ENCODE measurements at places on chromosomes 7 and 10.

DNA sequence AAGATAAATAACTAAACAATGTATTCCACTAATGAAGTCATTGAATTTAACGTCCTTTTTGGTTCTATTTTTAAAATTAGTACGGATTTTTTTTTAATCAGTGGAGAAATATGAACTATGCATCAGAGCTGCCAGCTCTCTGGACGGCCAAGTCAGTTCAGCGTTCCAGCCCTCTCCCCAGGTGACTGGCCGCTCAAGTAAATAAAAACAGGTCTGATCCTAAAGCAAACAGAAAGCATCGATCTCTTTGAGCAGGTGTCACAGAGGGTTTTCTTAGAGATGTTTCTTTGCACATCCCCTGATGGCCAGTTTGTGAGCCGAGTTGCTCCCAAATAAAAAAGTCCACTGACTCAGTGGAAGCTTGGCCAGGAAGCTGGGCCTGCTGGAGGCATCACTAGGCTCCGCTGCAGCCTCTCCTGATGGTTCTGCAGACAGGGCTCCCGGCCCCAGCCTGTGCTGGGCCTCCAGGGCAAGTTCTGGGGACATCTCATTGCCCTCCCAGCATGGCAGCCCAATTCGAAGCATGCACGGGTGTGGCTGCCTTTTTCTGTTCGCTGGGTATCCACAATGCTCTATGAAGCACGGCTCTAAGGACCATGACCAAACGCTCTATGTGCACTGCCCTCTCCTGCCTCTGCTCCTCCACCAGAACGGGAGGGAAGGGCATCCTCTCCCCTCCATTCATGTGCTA is 74.7 kb upstream of the PPP2R2D start:
- DNase-seq = no peak

DNA sequence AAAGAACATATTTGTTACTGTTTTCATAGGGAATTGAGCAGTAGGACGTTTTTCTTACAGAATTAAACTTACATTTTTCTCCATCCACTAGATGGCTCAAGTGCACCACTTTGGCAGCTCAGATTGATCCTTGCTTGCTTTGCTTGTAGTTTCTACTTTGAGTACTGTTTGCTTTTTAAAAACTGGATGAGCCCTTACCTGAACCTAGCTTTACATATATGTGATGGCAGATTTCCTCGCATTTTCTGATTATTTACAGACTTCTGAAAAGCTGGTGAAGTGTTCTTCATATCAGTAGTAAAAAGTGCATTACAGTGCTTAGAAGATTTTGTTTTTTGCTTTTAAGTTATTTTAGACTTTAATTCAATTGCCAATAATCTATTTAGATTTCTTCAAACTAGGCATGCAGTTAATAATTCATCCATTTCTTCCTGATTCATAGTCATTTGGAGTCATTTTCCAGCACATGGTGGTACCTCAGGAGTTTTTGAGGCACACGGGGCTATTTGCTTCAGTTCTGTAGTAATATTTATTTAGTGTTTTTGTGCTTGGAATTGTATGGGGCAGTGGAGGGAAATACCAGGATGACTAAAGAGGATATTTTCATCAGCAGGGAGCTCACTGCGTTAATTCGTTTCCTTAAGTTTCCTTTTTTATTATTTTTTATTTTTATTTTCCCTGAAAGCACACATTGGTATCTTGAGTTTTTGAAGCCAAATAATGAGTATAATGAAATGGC is 57.3 kb downstream of the MAPK8 start:
- peak; percentile 30 for DNase-seq

- no peak for DNase-seq
Observed at GRCh38 chr10:7291487-7292270, 119.2 kb downstream of the SFMBT2 start.

DNA sequence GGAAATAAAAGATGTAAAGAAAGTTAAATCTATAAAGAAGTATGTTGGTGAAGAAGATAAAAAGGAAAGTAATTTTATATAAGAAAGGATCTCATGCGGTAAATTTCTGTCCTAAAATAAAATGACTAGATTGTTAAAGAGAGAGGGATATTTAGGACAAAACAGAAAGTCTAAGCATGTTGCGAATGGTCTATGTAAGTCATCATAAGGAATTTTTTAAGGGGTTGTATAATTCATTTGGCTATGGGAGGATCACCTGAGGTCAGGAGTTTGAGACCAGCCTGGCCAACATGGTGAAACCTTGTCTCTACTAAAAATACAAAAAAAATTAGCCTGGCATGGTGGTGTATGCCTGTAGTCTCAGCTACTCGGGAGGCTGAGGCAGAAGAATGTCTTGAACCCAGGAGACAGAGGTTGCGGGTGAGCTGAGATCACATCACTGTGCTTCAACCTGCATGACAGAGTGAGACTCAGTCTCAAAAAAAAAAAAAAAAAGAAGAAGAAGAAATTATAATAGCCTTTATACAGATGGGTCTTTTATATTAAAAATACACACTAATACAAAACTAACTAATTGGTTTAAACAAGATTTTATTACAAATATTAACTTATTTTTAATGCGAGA is 294.3 kb downstream of the MAGI2 start:
- DNase-seq = no peak

- DNase-seq = no peak
Observed at GRCh38 chr7:101100858-101101847, 15.9 kb downstream of the TRIM56 start.

DNA sequence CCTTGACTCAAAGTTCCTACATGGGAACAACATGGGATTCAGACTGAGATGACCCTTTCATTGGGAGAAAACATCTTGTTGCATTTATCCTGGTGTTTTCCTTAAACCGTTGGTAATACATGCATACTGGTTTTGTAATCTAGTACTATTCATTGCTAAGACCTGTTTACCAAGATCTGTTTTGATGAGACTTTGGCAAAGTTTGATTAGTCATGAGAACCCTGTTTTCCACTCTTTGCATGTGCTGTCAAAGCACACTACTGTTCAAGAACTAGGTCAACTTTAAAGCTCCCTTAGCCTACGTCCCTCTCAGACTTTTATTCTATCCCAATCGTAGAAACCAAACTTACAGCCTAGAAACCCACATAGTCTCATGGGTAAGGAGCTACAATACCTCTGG is 650.9 kb downstream of the GATA3 start:
- DNase-seq = no peak

DNA sequence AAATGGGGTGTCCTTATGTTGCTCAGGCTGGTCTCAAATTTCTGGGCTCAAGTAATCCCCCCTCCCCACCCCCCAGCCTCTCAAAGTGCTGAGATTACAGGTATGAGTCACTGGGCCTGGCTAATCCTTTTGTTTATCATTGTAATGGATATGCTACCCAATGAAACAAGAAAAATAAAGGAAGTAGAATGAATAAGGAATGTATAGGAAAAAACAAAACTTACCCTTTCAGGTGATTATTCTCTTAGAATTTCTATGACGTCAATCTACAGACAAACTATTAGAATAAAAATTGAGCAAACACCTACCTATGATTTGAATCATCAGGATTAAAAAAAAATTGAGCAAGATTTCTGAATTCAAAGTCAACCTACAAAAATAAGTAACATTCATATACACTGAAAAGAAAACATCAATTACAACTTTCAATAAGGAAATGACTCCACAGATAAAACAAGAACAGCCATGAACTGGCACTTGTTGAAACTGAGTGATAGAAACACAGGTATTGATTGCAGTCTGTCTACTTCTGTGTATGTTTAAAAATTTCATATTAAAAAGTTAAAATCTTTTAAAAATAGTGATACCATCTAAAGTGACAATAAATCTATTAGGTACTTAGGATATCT is 12.2 kb downstream of the ADAM12 start:
- no peak for DNase-seq

DNA sequence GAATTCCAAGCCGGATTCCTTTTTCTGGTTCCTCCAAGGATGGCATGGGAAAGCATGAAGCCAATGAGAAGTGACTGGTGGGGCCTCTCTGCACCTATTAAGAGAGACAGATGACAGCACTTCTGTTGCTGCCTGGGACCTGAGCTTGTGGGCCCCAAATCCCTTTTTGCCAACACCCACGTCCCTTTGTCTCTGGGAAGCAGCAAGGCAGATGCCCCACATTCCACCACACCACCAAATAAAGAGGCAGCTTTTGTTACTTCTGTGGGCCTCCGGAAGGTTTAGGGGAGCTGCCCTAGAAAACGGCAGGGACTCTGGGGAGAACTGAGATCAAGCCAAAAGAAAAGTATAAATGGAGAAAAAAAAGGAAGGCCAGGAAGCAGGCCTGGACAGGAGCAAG is 3.4 kb downstream of the CCDC136 start:
- no peak for DNase-seq

DNA sequence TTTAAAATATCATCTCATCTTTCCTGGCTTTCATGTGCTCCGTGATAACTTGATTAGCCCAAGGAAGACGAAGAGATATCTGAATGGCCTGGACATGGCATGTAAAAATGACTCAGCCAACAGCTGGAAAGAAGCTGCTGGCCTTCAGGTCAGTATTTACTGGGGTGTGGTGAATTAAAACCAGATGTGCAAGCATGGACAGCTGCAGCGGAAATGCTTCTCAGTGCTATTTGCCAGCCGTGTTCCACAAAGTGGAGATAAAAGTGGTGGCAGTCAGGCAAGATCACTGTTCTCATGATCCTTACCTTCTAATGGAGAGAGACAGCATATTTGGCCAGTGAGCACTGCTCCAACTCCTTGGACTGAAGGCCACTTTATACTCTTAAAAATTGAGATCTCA is 203.1 kb upstream of the VSTM2A start:
- DNase-seq = no peak

DNA sequence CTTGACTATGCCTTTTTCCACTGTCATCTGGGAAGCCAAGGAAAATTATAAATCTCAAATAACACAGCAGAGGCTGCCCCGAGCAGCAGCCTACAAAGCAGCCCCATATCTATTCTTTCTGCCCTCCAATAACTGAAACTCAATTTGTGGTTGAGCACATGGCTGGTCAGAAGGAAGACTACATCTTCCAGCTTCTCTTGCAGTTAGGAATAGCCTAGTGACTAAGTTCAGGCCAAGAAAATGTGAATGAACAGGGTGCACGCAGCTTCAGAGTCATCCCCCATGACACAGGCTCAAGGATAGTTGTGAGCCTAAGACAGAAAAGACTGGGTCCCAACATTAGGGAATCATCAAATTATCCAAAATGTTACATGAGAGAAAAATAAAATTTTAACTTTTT is 42.3 kb downstream of the CHCHD3 start:
- DNase-seq = no peak

DNA sequence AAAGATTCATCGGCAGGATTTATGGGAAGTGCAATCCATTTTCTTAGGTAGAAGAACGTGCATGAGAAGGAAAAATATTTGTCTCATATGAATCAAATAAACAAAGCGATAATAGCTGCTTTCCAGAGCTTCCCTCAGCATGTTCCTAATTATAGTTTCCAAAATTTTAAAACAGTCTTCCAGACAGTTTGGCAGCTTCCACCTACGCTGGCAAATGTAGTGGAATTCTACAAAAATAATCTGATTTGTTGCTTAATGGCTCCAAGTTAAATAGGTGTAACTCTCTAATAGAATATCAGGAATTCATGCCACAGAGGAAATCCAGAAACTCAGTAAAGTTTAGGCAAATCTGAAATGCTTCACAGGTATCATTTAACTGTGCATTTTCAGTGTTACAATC is 23.3 kb upstream of the AGBL3 start:
- DNase-seq = no peak

DNA sequence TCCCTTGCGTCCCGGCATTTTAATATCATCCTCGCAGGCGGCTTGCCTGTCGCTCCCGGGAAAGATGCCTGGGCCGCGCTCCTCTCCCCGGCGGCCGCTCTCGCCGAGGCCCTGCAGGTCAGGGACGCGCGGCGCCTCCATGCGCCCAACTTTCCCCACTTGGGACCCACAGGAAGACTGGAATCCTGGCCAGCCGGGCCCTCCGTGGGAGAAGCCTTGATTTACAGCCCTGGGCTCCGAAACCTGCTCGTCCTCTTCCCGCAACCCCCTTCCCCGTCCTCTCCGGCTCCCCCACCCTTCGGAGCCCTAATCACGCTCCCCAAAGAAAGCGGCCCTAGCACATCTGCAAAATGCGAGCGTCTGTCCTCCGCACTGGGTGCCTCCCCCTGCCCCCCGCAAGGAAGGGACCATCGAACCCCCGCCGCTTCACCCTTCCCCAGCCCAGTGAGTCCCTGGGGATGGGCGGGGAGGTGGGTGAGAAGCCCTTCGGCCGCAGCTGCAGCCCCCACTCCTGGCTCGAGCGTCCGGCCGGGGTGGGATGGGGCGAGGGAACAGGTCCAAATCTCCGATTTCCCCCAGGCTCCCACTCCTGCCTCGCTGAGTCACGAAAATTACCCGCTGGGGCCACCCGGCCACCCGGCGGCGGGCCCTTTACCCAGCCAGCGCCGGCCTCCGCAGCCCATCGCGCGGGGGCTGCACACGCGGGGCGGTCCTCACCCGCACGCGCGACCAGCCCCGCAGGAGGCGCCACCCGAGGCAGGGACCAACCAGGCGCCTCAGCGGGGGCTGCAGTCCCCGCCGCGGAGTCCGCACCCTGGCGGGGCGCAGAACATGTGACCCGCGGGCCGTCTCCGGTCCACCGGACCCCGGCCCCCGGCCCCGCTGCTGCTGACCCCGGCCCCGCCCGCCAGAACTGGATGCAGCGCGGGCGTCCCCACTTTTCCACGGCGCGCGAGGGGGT is 695 bp downstream of the HSPA12A start:
- peak; percentile 22 for DNase-seq

DNA sequence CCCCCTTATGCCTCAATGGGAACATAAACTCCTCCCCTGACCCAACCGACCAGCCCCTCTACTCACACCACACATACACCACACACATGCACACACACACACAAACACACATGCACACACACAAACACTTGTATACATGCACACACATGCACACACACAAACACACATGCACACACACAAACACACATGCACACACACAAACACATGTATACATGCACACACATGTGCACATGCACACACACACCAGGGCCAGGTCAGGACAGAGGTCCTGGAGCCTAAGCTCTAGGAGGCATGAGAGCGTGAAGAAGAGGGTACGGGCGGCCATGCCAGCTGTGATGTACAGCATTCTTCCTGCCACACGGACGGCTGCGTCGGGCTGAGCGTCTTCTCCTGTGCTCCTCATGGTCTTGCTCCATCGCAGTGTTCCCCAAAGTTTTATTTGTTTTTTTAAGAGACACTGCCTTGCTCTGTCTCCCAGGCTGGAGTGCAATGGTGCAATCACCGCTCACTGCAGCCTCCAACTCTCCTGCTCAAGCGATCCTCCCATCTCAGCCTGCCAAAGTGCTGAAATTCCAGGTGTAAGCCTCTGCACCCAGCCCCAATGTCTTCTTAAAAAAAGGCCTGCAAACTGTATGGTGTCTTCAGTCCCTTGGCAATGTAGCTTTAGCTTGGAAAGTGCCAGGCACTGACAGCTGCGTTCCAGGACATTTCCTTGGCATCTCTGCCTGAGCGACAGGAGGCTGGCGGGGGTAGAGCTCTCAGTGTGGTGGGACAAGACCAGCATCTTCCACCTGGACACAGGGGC is 38.8 kb upstream of the INPP5A start:
- no peak for DNase-seq

- no peak for DNase-seq
Observed at GRCh38 chr7:106464651-106465050, 179.9 kb upstream of the NAMPT start.

DNA sequence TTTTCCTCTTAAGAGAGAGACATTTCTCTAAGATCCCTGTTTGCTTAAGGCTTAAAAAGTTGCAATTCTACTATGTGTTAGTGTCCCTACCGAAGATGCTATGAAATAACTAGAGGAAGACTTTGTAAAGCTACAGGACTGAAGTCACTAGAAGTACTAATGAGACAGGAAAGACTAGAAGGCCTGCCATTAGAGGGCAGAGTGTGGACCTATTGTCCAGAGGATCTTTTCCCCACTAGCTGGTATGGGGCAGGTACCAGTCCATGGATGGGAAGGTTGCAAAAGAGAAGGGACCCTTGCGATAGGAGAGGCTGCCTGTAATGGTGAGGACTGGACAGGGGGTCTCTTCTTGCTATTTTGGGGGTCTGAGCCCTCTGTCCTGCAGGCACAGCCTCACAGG is 178.1 kb downstream of the TMEM178B start:
- DNase-seq = no peak

All from T47D (cell line).